ENCODE measurements at places on chromosomes 7 and 10. TPM values are rescaled to one million over a fixed set of nuclear protein-coding genes. Genes with fewer than 3 reads are reported as not detected.

The WNT8B gene
- 1.9 TPM for total RNA-seq

- H3K36me3 ChIP-seq: no peaks in the 10 kb centered on the region
- no peak overlapping the region for H3K27ac ChIP-seq
- H3K4me3 ChIP-seq: peak overlapping the region; percentile 57
- H3K4me1 ChIP-seq: peaks cover 11% of the 10 kb centered on the region
Observed at GRCh38 chr10:100710151-100710871, 35.1 kb upstream of the PAX2 start.

DNA sequence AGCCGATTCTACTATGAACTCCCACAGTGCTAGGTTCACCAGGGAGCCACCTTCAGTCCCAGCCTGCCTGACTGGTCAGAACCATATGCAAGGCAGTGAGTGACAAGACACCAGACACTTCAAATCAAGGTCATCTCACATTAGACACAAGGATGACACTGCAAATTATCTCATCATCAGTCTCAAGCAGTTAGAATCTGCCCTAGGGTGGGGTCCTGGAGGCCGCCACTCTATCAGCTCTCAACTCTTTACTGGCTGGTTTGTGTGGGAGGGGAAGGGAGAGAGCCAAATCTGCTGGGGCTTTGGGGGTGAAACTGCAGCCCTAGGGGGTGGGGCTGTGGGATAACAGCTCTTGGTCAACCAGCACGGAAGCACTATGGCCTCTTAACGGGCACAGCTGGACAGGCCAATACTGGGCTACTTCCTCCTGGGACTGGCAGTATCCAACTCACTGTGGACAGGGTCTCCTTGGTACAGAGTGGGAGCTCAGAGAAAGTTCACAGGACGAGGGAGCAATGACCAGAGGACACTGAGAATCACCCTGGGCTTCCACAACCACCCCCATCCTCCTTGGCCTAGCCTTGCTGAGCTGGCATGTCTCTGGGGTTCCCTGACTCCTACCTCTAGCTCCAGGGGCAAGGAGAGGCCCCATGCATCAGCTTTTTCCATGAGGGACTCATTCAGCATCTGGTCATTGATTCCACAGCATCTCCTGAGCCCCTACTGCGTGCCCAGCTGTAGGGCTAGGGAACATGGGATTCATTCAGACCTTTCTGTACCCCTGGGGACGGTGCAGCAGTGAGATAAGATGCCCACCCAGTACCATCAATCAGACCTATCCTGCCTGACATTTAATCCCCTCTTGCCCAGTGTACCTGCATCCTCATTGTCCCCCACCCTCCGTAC, 5.4 kb downstream of the GPRIN2 start:
- H3K27me3 ChIP-seq: no peaks in the 10 kb centered on the region
- H3K36me3 ChIP-seq: peaks cover 5% of the 10 kb centered on the region
- H3K27ac ChIP-seq: no peak overlapping the region
- H3K4me3 ChIP-seq: no peak overlapping the region
- peaks cover 14% of the 10 kb centered on the region for H3K4me1 ChIP-seq
- DNase-seq: no peak

GRCh38 chr7:157299613-157300368, 37.0 kb upstream of the DNAJB6 start:
- H3K27ac ChIP-seq: no peak overlapping the region
- H3K4me3 ChIP-seq: no peak overlapping the region
- DNase-seq: peak; percentile 35
- no peaks in the 10 kb centered on the region for H3K4me1 ChIP-seq

The HYAL4 gene
- not detected for total RNA-seq

DNA sequence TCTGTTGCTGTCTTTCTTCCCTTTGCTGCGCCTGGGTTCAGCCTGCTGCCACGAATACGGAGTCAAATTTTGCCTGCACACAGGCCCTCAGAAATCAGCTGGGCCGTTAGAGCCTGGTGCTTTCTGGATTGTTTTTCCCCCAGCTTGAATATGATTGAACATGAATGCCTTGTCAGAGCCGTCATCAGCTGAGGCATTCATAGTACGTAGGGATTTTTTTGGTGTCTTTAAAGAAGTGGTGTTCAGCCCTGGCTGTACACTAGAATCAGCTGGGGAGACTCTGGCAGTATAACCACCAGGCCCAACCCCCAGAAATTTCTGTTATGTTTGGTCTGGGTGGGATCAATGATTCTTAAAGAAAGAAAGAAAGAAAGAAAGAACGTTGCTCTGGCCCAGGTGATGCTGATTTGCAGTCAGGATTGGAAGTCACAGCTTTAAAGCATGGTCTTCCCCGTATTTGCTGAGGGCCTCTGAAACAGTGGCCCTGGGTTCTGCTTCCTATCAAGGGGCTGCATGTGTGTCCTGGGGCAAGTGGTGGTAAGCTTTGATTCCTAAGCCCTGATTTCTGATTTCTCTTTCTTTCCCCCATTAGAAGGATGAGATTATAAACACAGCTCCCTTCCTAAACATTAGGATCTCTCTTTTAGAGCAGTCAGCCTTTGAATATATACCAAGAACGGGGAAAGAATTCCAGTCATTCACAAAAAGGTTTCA, 24.7 kb downstream of the NUB1 start:
- 0 out of 2 replicates have a peak overlapping the region, but pooled peaks have one; percentile 20 for H3K27ac ChIP-seq
- H3K27me3 ChIP-seq: no peaks in the 10 kb centered on the region
- H3K36me3 ChIP-seq: 0 out of 2 replicates have a peak, but pooled peaks cover 3% of the 10 kb centered on the region
- peaks cover 6% of the 10 kb centered on the region for H3K4me1 ChIP-seq

- H3K4me1 ChIP-seq: no peaks in the 10 kb centered on the region
- no peak overlapping the region for H3K27ac ChIP-seq
- no peak for DNase-seq
Observed at GRCh38 chr7:156143158-156143557, 330.9 kb upstream of the SHH start.

The PROSER2 gene
- 5.6 TPM for total RNA-seq

The WEE2 gene
- total RNA-seq: 0.16 TPM

The PAPOLB gene
- 0.42 TPM for total RNA-seq

GRCh38 chr10:132257271-132257670, 50.5 kb downstream of the STK32C start:
- H3K27me3 ChIP-seq: no peaks in the 10 kb centered on the region
- DNase-seq: no peak
- H3K4me3 ChIP-seq: no peak overlapping the region
- H3K27ac ChIP-seq: no peak overlapping the region
- H3K4me1 ChIP-seq: no peaks in the 10 kb centered on the region
- H3K36me3 ChIP-seq: no peaks in the 10 kb centered on the region

The CLDN12 gene
- total RNA-seq: 52.1 TPM

The BMI1 gene
- 9.7 TPM for total RNA-seq

The HOXA6 gene
- not detected for total RNA-seq

GRCh38 chr10:16996530-16996964, 133.1 kb downstream of the CUBN start:
- no peak overlapping the region for H3K4me3 ChIP-seq
- H3K27me3 ChIP-seq: no peaks in the 10 kb centered on the region
- no peaks in the 10 kb centered on the region for H3K4me1 ChIP-seq
- H3K27ac ChIP-seq: no peak overlapping the region
- H3K36me3 ChIP-seq: no peaks in the 10 kb centered on the region

GRCh38 chr10:35992107-35992506, 350.0 kb upstream of the FZD8 start:
- peaks cover 5% of the 10 kb centered on the region for H3K4me1 ChIP-seq
- H3K27ac ChIP-seq: no peak overlapping the region
- no peak overlapping the region for H3K4me3 ChIP-seq
- H3K36me3 ChIP-seq: no peaks in the 10 kb centered on the region
- no peak for DNase-seq

GRCh38 chr7:42479816-42480633, 243.0 kb upstream of the GLI3 start:
- H3K27me3 ChIP-seq: no peaks in the 10 kb centered on the region
- H3K4me1 ChIP-seq: peaks cover 8% of the 10 kb centered on the region
- no peak overlapping the region for H3K4me3 ChIP-seq

GRCh38 chr10:57798830-57799229, 468.9 kb downstream of the IPMK start:
- H3K27me3 ChIP-seq: no peaks in the 10 kb centered on the region
- DNase-seq: no peak
- peaks cover 9% of the 10 kb centered on the region for H3K4me1 ChIP-seq

The TAS2R4 gene
- 4.2 TPM for total RNA-seq

DNA sequence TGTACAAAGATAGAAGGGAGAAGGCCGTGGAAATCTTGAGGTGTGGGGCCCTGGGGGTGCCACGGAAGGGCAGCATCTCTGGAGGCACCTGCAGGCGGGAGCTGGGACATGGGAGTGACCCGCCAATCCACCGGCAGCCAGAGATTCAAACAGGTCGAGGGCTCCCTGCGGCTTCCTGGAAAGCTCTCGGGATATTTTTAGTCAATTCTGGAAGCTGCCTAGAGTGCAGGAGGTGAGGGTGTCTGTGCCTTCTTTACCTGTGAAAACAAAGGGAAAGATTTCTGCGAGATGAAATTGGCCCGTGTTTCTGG, 16.6 kb downstream of the MNX1 start:
- H3K4me1 ChIP-seq: peaks cover under 1% of the 10 kb centered on the region
- no peak overlapping the region for H3K4me3 ChIP-seq
- no peak for DNase-seq
- H3K27ac ChIP-seq: no peak overlapping the region
- peaks cover 42% of the 10 kb centered on the region for H3K27me3 ChIP-seq
- no peaks in the 10 kb centered on the region for H3K36me3 ChIP-seq

The GAD2 gene
- total RNA-seq: 5.6 TPM

- no peak overlapping the region for H3K27ac ChIP-seq
- no peak overlapping the region for H3K4me3 ChIP-seq
- H3K27me3 ChIP-seq: no peaks in the 10 kb centered on the region
- no peaks in the 10 kb centered on the region for H3K36me3 ChIP-seq
Observed at GRCh38 chr10:91557651-91558111, 75.2 kb downstream of the PPP1R3C start.

DNA sequence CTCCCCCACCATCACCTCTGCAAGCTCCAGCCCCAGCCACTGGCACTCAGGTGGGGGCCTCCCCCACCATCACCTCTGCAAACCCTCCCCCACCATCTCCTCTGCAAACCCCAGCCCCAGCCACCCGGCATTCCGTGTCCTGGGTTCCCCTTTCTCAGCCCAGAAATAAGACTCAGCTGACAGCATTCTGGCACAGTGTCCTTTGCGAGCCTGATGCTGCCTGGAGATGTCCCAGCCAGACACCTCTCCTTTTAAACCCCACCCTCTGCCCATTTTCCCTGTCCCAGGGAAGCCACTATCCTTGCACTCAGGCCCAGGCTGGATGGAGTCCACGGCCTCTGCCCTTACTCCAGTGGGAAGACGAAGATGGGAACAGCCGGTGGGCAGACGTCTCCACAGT, 49.8 kb downstream of the ELFN1 start:
- no peak for DNase-seq
- H3K4me1 ChIP-seq: peaks cover 7% of the 10 kb centered on the region
- H3K27me3 ChIP-seq: no peaks in the 10 kb centered on the region
- H3K27ac ChIP-seq: no peak overlapping the region
- no peaks in the 10 kb centered on the region for H3K36me3 ChIP-seq

DNA sequence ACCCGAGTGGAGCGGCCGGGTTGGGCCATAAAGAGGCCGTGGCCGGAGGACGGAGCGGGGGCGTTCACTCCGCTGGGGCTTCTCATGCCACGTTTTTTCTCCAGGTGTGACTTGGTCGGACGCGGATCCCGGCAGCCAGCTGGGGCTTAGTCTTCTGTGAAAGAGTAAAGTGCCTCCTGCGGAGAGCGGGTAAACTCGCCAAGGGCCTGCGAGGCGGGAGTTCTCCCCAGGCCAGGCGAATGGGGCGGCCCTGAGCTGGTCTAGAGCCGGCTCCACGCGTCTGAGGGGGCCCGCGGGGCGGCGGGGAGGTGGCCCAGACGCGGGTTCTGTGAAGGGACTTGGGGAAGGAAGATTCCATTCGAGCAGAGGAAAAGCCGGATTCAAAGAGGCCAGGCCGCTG, 86.3 kb upstream of the VIPR2 start:
- no peaks in the 10 kb centered on the region for H3K27me3 ChIP-seq
- H3K36me3 ChIP-seq: no peaks in the 10 kb centered on the region
- H3K27ac ChIP-seq: no peak overlapping the region
- DNase-seq: no peak

Measured in GM23338 (cell line).